ENCODE measurements at places on chromosomes 4 and X.

- DNase-seq: no peak
These were observed 15.1 kb upstream of the DCLK2 start for GRCh38 chr4:150063128-150063527.

GRCh38 chr4:145852256-145852839 lies 86.3 kb downstream of the ZNF827 start:
- DNase-seq: no peak

- no peak for DNase-seq
These were observed 24.0 kb downstream of the RBMX start for GRCh38 chrX:136856551-136856950.

- DNase-seq: no peak
These were observed 1306.1 kb upstream of the TENM3 start for GRCh38 chr4:180937083-180937482.

DNA sequence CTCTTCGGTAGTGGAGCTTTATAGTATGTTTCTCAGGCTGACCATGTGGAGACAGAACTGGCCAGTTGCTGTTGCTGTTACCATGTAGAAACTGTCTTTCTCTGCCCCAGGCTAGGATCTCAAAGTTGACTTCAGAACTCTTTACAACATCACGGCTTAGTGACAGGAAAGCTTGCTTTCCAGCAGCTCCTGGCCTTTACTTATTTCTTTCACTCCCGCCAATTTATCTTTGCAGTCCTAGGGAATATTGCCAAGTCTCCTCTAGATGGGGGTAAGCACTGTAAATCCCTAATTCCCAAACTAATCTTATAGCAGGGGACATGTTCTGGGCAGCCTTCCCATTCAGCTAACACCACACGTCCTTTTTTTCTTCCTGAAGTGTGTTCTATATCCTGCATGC lies 631.6 kb downstream of the SPRY1 start:
- DNase-seq: no peak

DNA sequence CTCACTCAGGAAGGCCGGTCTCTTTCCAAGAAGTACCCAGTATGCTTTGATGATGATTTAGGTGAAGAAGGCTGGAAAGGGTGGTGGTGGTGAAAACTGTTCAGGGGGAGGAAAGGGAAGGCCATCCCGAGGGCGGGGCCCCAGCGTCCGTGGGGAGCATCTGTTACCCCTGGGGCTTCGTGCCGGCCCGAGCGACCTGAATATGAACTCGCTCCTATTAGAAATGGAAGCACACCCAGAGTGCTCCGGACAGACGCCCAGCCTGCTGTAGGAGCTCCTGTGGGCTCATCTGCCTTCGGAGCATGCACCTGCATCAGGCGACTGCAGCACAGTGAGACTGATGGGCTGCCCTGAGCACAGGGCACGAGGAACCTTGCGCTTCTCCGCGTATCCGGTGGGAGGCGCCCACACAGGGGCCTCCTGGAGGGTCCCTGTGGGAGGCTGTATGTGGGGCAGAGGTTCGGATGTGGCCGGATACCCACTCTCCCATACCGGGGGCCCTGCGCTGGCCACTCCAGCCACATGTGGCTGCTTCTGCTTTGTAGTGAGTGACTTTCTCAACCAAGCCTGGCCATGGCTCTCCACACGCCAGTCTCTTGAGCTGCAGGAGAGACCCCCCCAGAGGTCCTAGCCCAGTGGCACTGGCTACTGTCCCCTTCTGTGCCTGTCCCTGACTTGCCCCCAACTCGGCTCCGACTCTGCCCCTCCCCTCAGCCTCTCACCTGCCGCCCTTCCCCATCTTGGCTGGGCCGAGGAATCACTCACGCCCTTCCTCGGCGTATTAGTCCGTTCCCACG lies 36.7 kb downstream of the FGFRL1 start:
- no peak for DNase-seq

GRCh38 chr4:185112104-185112503 lies 31.0 kb upstream of the SLC25A4 start:
- no peak for DNase-seq

- DNase-seq: no peak
These were observed 991.4 kb downstream of the CCSER1 start for GRCh38 chr4:91118597-91118996.

- DNase-seq: no peak
These were observed 73.5 kb downstream of the PRSS12 start for GRCh38 chr4:118279328-118279727.

- DNase-seq: no peak
These were observed 284.7 kb downstream of the CAMK2D start for GRCh38 chr4:113476800-113477199.

- DNase-seq: no peak
These were observed 127.1 kb upstream of the GABRG1 start for GRCh38 chr4:46250997-46251396.

GRCh38 chr4:11724731-11725130 lies 296.0 kb upstream of the HS3ST1 start:
- no peak for DNase-seq

- DNase-seq: no peak
These were observed 619.4 kb upstream of the SPANXN1 start for GRCh38 chrX:144627947-144628346.

DNA sequence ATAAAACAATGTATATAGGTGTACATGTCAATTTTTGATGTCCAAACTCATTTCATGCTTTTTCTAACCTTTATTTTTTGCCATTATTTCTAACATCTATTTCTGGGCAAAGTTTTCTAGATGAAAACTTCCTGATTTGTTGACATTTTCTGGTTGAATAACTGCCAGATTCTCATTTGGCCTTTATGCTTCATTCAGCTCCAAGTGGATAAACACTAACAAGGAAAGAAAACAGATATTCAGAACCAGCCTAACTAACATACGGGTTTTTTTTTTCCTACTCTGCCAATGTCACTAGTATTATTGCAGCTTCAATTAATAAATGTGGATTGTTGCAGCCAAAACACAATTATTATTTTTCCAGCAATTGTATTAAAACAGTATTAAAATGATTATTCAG lies 50.9 kb upstream of the RAP1GDS1 start:
- no peak for DNase-seq

DNA sequence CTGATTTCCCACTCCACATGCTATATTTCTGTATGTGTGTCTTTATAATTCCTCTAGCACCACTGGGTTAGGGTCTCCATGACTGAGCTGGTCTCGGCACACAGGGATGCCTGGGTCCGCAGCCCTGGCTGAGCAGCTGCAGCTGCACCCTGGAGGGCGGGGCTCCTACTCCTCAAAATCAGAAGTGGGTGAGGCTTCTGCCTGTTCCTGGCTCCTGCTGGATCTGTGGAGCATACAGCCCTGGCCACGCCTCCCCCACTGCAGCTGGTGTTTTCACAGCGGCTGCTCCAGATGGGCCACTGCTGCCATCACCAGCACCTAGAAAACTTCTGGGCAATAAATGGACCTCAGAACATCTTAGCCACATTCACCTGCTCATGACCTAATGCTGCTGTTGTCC lies 30.9 kb downstream of the SPCS3 start:
- no peak for DNase-seq

- no peak for DNase-seq
These were observed 645.0 kb upstream of the ATOH1 start for GRCh38 chr4:93183576-93183975.

- no peak for DNase-seq
These were observed 36.4 kb downstream of the TMEM131L start for GRCh38 chr4:153502584-153502983.

DNA sequence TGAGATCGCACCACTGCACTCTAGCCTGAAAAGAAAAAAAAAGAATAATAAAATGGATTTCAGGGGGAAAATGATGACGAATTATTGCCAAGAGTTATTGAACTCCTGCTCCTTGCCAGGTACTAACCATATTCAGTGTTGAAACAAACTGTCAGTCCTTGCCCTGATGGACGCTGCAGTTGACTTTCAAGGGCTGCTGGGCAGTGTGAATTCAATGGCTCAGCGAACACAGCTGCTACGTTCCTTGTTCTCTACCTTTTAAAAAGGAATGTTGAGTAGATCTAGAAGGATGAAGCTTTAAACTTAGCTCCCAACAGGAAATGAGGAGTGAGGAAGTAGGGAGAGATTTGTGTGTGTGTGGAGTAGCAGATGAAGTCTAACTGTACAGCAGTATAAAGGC lies 2.7 kb downstream of the LIMCH1 start:
- no peak for DNase-seq
